ENCODE measurements at places on chromosomes 3 and 15. TPM values are rescaled to one million over a fixed set of nuclear protein-coding genes. Genes with fewer than 3 reads are reported as not detected.
A peak's percentile ranks its signal among the peaks of the same experiment; 100 is the strongest.

- DNase-seq = no peak
- H3K4me3 ChIP-seq = no peak overlapping the region
- no peaks in the 10 kb centered on the region for H3K4me1 ChIP-seq
- no peaks in the 10 kb centered on the region for H3K36me3 ChIP-seq
- H3K27ac ChIP-seq = no peak overlapping the region
These were observed 914.5 kb upstream of the EPHA6 start for GRCh38 chr3:95899911-95900310.

- H3K27ac ChIP-seq = no peak overlapping the region
- peaks cover 1% of the 10 kb centered on the region for H3K27me3 ChIP-seq
- no peak overlapping the region for H3K4me3 ChIP-seq
- H3K4me1 ChIP-seq = peaks cover 8% of the 10 kb centered on the region
These were observed 149.5 kb downstream of the RAP2B start for GRCh38 chr3:153311541-153311940.

DNA sequence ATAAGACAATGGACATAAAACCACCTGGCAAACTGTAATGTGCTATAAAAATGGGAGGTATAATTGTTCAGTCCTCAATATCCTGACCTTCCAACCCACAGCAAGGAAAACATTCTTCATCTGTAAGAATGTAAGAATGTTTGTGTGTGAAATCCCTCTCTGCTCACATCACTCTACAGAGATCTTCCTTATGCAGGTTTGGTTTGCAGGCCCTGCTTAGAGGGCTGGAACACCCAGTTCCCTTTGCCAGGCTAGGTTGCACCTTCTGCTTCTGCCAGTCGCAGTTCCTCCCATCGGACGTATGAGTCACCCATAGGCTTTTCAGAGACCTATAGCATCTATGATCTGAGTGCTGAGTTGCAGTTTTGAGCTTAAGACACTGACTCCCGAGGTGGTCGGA lies 24.1 kb upstream of the MINAR1 start:
- peaks cover 11% of the 10 kb centered on the region for H3K36me3 ChIP-seq
- no peak for DNase-seq
- no peaks in the 10 kb centered on the region for H3K27me3 ChIP-seq
- no peak overlapping the region for H3K4me3 ChIP-seq
- no peaks in the 10 kb centered on the region for H3K4me1 ChIP-seq

GRCh38 chr15:41161336-41161735 lies 45.3 kb upstream of the INO80 start:
- peaks cover 13% of the 10 kb centered on the region for H3K4me1 ChIP-seq
- DNase-seq = no peak
- H3K36me3 ChIP-seq = no peaks in the 10 kb centered on the region
- H3K4me3 ChIP-seq = no peak overlapping the region
- no peaks in the 10 kb centered on the region for H3K27me3 ChIP-seq

DNA sequence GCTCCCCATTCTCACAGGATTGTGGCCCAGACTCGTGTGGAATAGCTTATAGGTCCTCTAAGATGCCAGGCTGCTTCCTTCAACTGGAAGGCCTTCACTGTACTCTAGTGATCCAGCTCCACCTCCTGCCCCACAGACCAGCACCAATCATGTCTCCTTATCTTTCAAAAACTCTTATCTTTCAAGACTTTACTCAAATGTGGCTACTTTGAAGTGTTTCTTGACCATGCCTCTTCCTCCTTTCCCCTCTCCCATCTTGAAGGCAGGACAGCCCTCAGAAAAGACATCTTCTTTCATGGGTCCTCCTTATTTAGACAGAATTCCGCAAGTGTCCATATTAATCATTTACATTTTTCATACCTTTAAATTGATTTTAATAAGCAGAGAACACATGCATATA lies 142.3 kb downstream of the CHST2 start:
- no peak overlapping the region for H3K27ac ChIP-seq
- H3K4me1 ChIP-seq = peaks cover 2% of the 10 kb centered on the region
- no peaks in the 10 kb centered on the region for H3K27me3 ChIP-seq
- H3K36me3 ChIP-seq = no peaks in the 10 kb centered on the region

DNA sequence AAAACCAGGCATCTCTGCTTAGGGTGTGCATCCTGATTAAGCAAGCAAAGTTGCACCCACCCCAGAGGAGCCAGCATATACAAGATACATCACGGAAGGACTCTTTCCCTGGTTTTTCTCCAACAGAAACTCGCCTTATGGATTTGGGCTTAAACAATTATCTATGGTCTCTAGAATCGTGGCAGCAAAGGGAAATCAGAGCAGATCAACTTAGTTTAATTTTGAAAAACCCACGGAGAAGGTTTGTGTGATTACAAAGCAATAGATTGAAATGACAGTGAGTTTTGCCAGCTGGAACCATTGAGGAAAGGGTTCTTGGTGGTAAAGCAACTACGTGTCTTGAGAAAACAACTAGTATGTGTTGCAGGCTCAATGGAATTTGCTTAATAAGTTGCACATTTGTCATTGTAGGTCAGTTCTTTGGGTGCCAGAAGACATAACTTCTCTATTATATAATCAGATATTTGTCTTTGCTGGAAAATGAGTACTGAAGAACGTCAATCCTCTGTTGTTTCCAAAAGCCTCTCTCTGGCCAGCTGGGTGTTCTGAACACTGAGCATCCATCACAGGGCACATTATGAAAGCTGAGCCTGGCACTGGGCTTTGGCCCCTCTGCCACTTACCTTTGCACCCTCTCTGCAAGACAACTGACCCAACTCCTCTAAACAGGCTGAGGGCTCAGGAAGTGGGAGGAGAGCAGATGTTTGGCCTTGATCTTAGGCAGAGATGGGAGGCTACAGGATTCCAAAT lies 75.7 kb upstream of the FBN1 start:
- peaks cover 11% of the 10 kb centered on the region for H3K36me3 ChIP-seq
- H3K27ac ChIP-seq = no peak overlapping the region
- H3K4me3 ChIP-seq = no peak overlapping the region
- no peaks in the 10 kb centered on the region for H3K27me3 ChIP-seq
- peaks cover 5% of the 10 kb centered on the region for H3K4me1 ChIP-seq
- no peak for DNase-seq

GRCh38 chr15:41024131-41024530 lies 70.9 kb downstream of the CHAC1 start:
- no peaks in the 10 kb centered on the region for H3K4me1 ChIP-seq
- peaks cover 18% of the 10 kb centered on the region for H3K36me3 ChIP-seq
- H3K27me3 ChIP-seq = no peaks in the 10 kb centered on the region
- no peak overlapping the region for H3K27ac ChIP-seq

- no peaks in the 10 kb centered on the region for H3K27me3 ChIP-seq
- H3K4me3 ChIP-seq = no peak overlapping the region
- no peaks in the 10 kb centered on the region for H3K36me3 ChIP-seq
- no peaks in the 10 kb centered on the region for H3K4me1 ChIP-seq
These were observed 107.6 kb upstream of the ZBTB20 start for GRCh38 chr3:115254492-115255196.

- H3K27ac ChIP-seq = no peak overlapping the region
- H3K4me3 ChIP-seq = no peak overlapping the region
- no peaks in the 10 kb centered on the region for H3K4me1 ChIP-seq
These were observed 88.6 kb downstream of the THSD4 start for GRCh38 chr15:71203586-71204474.

- no peak for DNase-seq
- H3K27me3 ChIP-seq = no peaks in the 10 kb centered on the region
- peaks cover 18% of the 10 kb centered on the region for H3K36me3 ChIP-seq
- H3K4me1 ChIP-seq = peaks cover 4% of the 10 kb centered on the region
- H3K27ac ChIP-seq = no peak overlapping the region
These were observed 2.3 kb downstream of the XYLB start for GRCh38 chr3:38348903-38349302.

DNA sequence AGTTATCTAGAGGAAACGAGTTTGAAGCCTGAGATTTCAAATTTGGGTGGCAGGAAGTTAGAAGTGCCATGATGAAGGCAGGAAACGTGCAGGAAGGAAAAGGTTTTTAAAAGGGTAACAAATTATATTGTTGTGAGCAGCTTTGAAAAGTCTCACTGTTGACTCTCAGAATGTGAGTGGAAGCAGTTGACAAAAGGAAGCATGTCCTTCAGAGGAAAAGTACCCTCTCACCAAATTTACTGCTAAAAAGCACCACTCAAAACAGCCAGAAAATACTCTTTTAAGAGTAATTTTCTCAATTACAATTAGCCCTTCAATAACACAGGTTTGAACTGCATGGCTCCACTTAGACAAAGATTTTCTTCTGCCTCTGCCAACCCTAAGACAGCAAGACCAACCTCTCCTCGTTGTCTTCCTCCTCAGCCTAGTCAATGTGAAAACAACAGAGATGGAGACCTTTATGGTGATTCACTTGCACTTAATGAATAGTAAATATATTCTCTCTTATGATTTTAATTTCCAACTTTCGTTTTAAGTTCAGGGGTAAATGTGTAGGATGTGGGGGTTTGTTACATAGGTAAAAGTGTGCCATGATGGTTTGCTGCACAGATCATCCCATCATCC lies 117.1 kb upstream of the LIPC start:
- peak overlapping the region; percentile 90 for H3K27ac ChIP-seq
- DNase-seq = no peak
- H3K27me3 ChIP-seq = no peaks in the 10 kb centered on the region
- H3K4me3 ChIP-seq = no peak overlapping the region

DNA sequence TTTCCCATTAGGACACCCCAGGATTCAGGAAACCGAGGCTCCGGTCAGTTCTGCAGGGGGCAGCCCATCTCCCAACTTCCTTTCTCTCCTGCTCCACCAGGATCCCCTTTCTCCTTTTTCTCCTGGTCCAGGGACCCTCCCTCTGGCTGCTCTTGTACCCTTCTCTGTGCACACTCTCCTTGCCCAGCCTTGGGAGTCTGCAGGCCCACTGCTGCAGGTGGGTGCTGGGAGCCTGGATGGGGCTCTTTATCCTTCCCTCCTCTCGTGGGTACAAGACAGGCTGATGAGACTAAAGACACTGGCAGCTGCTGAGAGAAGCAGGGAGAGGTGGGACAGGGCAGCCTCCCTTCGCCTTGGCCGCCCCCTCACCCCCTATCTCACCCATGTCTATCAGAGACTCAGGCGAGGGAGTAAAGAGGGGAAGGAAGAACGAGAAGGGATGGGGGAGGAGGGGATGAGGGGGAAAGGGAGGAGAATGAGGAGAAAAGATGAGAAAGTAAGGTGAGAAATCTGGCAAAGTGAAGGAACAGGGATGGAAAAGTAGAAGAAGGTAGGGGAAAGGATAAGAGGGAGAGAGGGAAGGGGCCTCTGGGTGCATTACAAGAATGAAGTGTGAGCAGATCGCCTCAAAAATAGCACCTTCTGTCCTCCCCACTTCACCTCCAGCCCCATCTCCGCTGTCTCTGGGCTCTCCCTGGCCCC lies 45.2 kb downstream of the ITGA11 start:
- DNase-seq = no peak
- no peak overlapping the region for H3K4me3 ChIP-seq
- H3K27ac ChIP-seq = no peak overlapping the region
- H3K27me3 ChIP-seq = peaks cover 7% of the 10 kb centered on the region

DNA sequence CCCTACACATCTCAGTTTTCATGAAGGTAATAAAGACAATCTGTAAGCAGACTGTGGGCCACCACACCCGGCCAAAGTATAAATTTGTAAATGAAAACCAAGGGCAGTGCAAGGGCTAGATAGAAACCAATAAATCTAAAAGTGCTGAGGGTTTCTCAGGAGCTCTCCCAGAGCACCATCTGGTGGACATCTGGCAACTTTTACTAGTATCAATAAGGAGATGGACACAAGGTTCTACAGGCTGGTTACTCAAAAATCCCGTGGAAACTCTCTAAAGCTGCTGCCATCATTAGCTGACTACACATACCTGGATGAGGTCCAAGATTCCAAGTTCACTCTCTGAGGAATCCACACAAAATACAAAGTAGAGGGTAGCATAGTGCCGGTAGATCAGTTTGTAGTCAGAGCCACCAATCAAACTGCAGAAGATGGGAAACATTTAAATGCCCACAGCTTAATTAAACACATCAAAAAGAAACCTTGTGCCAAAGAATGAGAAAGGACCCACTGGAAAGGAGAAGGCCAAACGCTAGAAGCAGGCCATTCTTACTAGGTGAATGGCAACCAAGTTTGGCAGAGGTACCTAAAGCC lies 5.5 kb downstream of the AP3S2 start:
- no peaks in the 10 kb centered on the region for H3K27me3 ChIP-seq
- DNase-seq = no peak
- no peak overlapping the region for H3K4me3 ChIP-seq
- no peak overlapping the region for H3K27ac ChIP-seq
- peaks cover 18% of the 10 kb centered on the region for H3K36me3 ChIP-seq

- H3K27me3 ChIP-seq = no peaks in the 10 kb centered on the region
- no peak overlapping the region for H3K27ac ChIP-seq
- H3K4me3 ChIP-seq = no peak overlapping the region
- DNase-seq = no peak
- peaks cover 21% of the 10 kb centered on the region for H3K36me3 ChIP-seq
These were observed 59.1 kb downstream of the RGMA start for GRCh38 chr15:93029836-93030429.

DNA sequence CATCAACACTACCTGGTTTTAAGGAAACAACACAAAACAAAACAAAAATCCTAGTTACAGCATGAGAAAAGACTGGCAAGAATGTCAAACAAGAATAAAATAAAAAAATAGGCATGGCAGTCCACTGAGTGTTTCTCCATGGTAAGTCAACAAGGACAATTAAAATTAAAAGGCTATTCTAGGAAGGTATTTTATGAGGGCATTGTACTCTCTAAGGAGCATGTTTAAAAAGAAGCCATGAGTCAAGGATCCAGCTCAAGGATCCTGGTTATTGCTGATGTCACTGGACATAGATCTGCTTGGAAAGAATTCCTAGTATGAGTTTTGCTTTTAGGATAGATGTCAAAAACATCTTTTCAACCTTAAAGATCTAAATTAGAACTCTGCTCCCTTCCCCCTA lies 106.7 kb downstream of the MYO5A start:
- H3K27ac ChIP-seq = no peak overlapping the region
- no peak for DNase-seq
- H3K4me1 ChIP-seq = no peaks in the 10 kb centered on the region
- H3K27me3 ChIP-seq = no peaks in the 10 kb centered on the region

DNA sequence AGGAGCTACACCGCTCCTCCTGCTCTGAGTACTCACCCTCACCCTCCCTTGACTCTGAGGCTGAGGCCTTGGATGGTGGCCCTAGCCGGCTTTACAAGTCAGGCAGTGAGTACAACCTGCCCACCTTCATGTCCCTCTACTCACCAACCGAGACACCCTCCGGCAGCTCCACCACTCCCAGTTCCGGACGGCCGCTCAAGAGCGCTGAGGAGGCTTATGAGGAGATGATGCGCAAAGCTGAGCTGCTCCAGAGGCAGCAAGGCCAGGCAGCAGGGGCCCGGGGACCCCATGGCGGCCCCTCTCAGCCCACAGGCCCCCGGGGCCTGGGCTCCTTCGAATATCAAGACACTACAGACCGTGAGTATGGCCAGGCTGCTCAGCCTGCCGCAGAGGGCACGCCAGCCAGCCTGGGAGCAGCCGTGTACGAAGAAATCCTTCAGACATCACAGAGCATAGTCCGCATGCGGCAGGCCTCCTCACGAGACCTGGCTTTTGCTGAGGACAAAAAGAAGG lies 21.2 kb upstream of the APEH start:
- H3K36me3 ChIP-seq = no peaks in the 10 kb centered on the region
- no peaks in the 10 kb centered on the region for H3K4me1 ChIP-seq
- H3K27me3 ChIP-seq = no peaks in the 10 kb centered on the region
- no peak overlapping the region for H3K27ac ChIP-seq

Gene KLHL40
- not detected for total RNA-seq

Gene NME9
- total RNA-seq = not detected

Gene GXYLT2
- 0.11 TPM for total RNA-seq

Gene CHL1
- not detected for total RNA-seq

Gene IQCH
- 1.7 TPM for total RNA-seq

Gene ASB14
- total RNA-seq = not detected

Gene RTP3
- total RNA-seq = not detected

Data from activated CD8-positive, alpha-beta T cell treated with anti-CD3 and anti-CD28 coated beads for 36 hours (primary cell).